ENCODE measurements at places on chromosomes 4 and X.

- no peaks in the 10 kb centered on the region for H3K27me3 ChIP-seq
- DNase-seq: no peak
- H3K4me3 ChIP-seq: no peak overlapping the region
- H3K27ac ChIP-seq: no peak overlapping the region
- H3K36me3 ChIP-seq: no peaks in the 10 kb centered on the region
Measured at GRCh38 chr4:62512271-62512670, 1312.1 kb downstream of the ADGRL3 start.

GRCh38 chr4:183287677-183288076 is 32.4 kb downstream of the CLDN22 start:
- no peaks in the 10 kb centered on the region for H3K27me3 ChIP-seq
- H3K4me3 ChIP-seq: no peak overlapping the region
- no peak for DNase-seq
- H3K36me3 ChIP-seq: peaks cover 70% of the 10 kb centered on the region
- H3K27ac ChIP-seq: no peak overlapping the region

DNA sequence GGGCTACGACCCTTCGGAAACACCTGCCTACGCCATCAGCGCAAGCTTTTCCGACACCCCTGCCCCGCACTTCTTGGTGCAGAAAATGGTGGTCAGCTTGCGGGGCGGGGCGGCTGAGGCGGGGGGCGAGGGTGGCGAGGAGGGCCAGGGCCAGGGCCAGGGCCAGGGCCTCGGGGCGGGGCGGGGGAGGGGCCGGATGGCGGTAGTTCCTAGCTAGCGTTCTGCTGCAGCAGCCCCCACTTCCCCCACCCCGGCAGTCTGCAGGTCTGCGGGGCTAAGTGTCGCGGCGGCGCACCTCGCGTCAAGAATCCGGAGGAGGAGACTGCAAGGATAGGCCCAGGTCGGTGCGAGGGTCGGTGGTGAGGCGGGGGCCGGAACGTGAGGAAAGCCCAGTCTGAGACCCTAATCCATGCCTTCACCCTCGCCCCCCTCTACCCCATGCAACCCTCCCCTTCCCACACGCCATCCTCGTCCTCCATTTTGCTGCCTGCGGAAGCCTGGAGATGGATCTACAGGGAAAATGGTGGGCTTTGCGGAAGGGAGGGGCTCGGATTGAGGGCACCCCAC is 600 bp downstream of the BEX4 start:
- H3K27ac ChIP-seq: no peak overlapping the region
- DNase-seq: no peak
- H3K27me3 ChIP-seq: peaks cover 51% of the 10 kb centered on the region
- H3K4me1 ChIP-seq: no peaks in the 10 kb centered on the region
- H3K4me3 ChIP-seq: no peak overlapping the region
- no peaks in the 10 kb centered on the region for H3K36me3 ChIP-seq

DNA sequence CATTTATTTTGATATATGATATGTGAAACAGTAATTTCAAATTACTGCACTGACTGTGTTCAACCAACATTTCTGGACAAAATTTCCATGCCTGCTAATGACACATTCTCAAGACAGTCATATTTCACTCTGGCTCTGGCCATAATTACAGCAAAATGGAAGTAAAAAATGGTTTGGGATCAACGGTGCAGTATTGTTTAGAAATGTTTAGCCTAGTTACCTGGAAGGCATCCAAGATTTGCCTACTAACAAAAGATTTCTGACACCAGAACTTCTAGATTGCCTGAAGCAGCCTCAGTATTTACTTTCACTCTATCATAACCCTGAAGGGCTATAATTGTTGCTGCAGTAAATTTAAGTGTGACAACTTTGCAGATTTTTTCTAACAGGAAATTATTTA is 416.3 kb downstream of the PCDH10 start:
- peaks cover 5% of the 10 kb centered on the region for H3K4me1 ChIP-seq
- DNase-seq: peak; percentile 62
- peaks cover 6% of the 10 kb centered on the region for H3K36me3 ChIP-seq
- no peak overlapping the region for H3K4me3 ChIP-seq

- DNase-seq: peak; percentile 97
- H3K27ac ChIP-seq: peak overlapping the region; percentile 75
- H3K36me3 ChIP-seq: no peaks in the 10 kb centered on the region
Measured at GRCh38 chr4:77636902-77637301, 31.3 kb downstream of the CXCL13 start.

GRCh38 chr4:179757641-179758040 is 2315.4 kb upstream of the AGA start:
- H3K4me1 ChIP-seq: no peaks in the 10 kb centered on the region
- no peak for DNase-seq
- H3K4me3 ChIP-seq: no peak overlapping the region
- H3K36me3 ChIP-seq: no peaks in the 10 kb centered on the region
- H3K27me3 ChIP-seq: no peaks in the 10 kb centered on the region

- H3K27me3 ChIP-seq: no peaks in the 10 kb centered on the region
- no peak overlapping the region for H3K4me3 ChIP-seq
- no peaks in the 10 kb centered on the region for H3K4me1 ChIP-seq
- peaks cover 18% of the 10 kb centered on the region for H3K36me3 ChIP-seq
- H3K27ac ChIP-seq: no peak overlapping the region
Measured at GRCh38 chrX:139801397-139801813, 93.4 kb upstream of the MCF2 start.

GRCh38 chr4:93334003-93334402 is 494.6 kb upstream of the ATOH1 start:
- H3K4me1 ChIP-seq: no peaks in the 10 kb centered on the region
- peak; percentile 19 for DNase-seq
- H3K27ac ChIP-seq: no peak overlapping the region
- H3K36me3 ChIP-seq: no peaks in the 10 kb centered on the region
- no peak overlapping the region for H3K4me3 ChIP-seq

DNA sequence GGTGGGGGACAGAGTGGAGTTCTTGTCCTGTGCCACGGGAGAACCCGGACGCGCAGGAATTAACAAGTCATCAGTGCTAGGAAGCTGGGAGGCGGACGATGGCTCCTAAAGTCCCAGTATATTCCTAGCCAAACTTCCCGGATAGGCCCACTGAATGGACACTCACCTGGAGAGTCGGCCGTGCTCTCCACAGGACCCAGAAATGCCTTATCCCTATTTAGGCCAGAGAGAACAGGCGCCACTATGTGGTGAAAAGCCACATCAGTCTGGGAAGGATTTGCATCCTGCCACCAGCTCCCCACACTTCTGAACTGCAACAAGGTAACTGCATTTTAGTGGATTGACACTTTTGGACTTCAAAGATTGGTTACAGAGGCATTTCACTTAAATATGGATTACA is 1.1 kb downstream of the CFAP299 start:
- no peak overlapping the region for H3K27ac ChIP-seq
- DNase-seq: peak; percentile 42
- no peaks in the 10 kb centered on the region for H3K36me3 ChIP-seq
- H3K27me3 ChIP-seq: no peaks in the 10 kb centered on the region
- peak overlapping the region; percentile 80 for H3K4me3 ChIP-seq
- no peaks in the 10 kb centered on the region for H3K4me1 ChIP-seq

DNA sequence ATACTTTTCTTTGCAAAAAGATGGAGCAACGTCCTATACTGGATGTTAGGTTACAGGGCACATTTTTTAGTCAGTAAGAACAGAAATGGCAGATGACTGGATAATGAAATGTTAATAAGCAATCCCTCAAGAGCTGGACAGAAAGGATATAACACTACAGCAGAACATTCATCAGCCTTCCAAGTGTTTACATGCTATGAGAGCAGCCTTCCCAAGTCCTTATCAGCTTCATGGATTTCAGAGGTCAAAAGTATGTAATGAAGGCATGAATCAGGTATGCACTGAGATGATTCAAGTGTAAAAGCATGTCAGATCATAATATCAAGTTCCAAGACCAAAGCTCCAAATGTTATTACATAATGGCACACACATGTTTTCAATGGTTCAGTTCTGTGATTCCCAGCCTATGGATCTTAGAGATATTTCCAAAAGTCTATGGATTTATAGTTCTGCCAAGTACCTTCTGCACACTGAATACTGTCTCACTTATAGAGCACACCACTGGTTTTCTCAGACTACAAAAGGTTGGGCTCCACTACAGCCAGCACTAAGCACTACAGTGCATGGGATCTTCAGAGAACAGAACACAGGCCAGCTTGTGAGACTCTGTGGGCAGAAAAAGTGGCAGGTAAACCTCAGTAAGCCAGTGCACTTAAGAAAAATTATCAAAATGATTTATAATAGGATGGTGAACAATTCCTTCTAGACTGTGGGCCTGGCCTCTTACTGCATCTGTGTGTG is 49.2 kb downstream of the GPC4 start:
- no peak overlapping the region for H3K4me3 ChIP-seq
- H3K36me3 ChIP-seq: no peaks in the 10 kb centered on the region
- H3K4me1 ChIP-seq: no peaks in the 10 kb centered on the region
- peaks cover 71% of the 10 kb centered on the region for H3K27me3 ChIP-seq

- peaks cover 96% of the 10 kb centered on the region for H3K27me3 ChIP-seq
- H3K4me1 ChIP-seq: peaks cover 6% of the 10 kb centered on the region
- H3K36me3 ChIP-seq: no peaks in the 10 kb centered on the region
- DNase-seq: no peak
- H3K4me3 ChIP-seq: no peak overlapping the region
Measured at GRCh38 chrX:43525901-43526610, 130.0 kb upstream of the MAOA start.

- no peak overlapping the region for H3K4me3 ChIP-seq
- no peak overlapping the region for H3K27ac ChIP-seq
- H3K36me3 ChIP-seq: no peaks in the 10 kb centered on the region
- no peaks in the 10 kb centered on the region for H3K27me3 ChIP-seq
- no peaks in the 10 kb centered on the region for H3K4me1 ChIP-seq
- no peak for DNase-seq
Measured at GRCh38 chr4:40275065-40275730, 59.9 kb upstream of the CHRNA9 start.

DNA sequence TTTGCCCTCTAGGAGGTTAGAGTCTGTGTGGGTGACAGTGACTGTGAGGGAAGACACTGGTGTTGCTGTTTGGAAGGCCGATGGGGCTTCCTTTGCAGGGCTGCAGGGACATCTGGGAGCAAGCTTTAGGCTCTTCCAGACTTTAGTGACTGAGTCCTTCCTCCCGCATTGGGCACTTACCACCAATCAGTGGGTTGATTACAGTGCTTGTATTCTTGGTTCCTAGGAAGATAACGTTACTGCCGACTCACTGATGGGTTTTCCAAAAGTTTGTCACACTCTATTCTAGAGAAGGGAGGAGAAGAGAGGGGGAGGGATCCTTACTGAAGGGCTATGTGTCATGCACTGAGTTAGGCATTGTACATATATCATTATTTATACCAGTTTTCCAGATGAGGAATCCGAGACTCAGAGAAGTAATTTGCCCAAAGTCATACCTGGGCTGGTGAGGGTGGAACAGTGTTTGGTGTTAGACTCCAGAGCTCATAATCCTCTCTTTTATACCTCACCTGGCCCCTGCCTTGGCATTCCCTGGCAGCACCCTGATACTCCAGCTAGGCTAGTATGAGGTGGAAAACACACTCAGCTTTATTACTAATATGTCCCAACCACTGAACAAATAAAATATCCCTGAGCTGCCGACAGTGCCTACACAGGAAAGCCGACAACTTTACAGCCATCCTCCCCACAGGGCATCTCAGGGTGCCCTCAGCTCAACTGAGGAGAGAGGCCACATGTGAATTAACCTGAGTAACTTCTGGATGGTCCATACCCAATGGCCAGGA is 3.8 kb downstream of the CHST7 start:
- no peak overlapping the region for H3K4me3 ChIP-seq
- no peaks in the 10 kb centered on the region for H3K36me3 ChIP-seq
- peaks cover 32% of the 10 kb centered on the region for H3K27me3 ChIP-seq
- H3K27ac ChIP-seq: no peak overlapping the region

GRCh38 chr4:120317713-120318112 is 251.1 kb upstream of the MAD2L1 start:
- no peaks in the 10 kb centered on the region for H3K36me3 ChIP-seq
- no peaks in the 10 kb centered on the region for H3K27me3 ChIP-seq
- peak; percentile 5 for DNase-seq
- H3K27ac ChIP-seq: no peak overlapping the region

DNA sequence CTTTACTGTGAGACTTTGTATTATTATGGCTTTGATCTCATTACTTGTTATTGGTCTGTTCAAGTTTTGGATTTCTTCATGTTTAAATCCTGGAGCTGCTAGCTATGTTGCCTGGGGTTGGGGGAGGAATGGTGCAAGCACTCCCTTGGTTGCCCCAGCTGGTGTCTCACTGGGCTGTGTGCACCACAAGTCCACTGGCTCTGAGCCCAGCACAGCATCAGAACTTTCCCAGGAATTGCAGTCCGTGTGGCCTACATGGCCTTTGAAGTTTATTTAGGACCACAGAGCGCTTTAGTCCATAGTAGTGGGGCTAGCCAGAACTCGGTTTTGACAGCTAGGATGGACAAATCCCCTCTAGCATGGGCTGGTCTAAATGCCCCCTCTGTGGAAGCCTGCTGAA is 278.8 kb upstream of the RPS6KA3 start:
- DNase-seq: no peak
- H3K4me1 ChIP-seq: no peaks in the 10 kb centered on the region
- H3K36me3 ChIP-seq: no peaks in the 10 kb centered on the region
- H3K4me3 ChIP-seq: no peak overlapping the region

DNA sequence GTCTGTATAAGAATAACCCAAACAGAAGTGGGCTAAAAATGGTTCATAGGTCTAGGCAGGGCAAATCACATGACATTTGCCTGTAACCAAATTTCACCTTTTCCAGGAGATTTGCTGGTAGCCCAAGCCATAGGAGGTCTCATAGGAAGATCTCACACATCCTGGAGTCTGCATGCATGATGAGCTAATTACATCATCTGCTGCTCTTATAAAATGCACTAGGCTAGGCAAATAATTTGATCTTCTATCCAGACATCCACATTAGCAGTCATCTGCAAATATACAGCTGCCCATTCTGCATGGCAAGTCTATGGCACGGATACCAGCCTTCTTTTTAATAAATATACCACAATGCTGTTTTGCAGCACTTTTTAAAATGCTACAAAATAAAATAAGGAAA is 87.2 kb downstream of the MAPK10 start:
- no peaks in the 10 kb centered on the region for H3K36me3 ChIP-seq
- H3K27me3 ChIP-seq: no peaks in the 10 kb centered on the region
- H3K4me1 ChIP-seq: peaks cover 17% of the 10 kb centered on the region
- no peak for DNase-seq
- H3K4me3 ChIP-seq: no peak overlapping the region

DNA sequence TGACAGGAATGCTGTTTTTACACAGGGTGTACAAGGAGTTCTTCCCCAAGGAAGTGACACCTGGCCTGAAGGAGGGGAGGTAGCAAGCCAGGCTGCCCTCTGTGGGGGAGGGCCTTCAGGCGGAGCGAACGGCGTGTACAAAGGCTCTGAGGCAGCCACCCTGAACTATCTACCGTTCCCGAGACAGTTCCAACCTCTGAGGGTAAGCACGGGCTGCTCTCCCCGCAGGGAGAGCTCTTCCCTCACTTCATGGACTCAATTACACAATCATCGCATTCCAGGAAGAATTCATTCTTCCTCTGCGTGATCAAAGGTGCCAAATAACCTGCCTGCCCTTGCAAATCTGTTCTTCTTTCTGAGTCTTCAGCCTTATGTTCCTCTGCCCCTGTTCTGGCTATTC is 4.8 kb downstream of the ELK1 start:
- H3K27me3 ChIP-seq: no peaks in the 10 kb centered on the region
- peaks cover 11% of the 10 kb centered on the region for H3K4me1 ChIP-seq
- peaks cover 26% of the 10 kb centered on the region for H3K36me3 ChIP-seq
- no peak overlapping the region for H3K4me3 ChIP-seq
- peak; percentile 52 for DNase-seq

- no peaks in the 10 kb centered on the region for H3K27me3 ChIP-seq
- H3K4me3 ChIP-seq: no peak overlapping the region
- H3K36me3 ChIP-seq: no peaks in the 10 kb centered on the region
- no peaks in the 10 kb centered on the region for H3K4me1 ChIP-seq
- H3K27ac ChIP-seq: no peak overlapping the region
- no peak for DNase-seq
Measured at GRCh38 chr4:27112587-27112986, 251.9 kb downstream of the STIM2 start.

All from MCF 10A (cell line).